ENCODE measurements at places on chromosomes 6 and 20.

DNA sequence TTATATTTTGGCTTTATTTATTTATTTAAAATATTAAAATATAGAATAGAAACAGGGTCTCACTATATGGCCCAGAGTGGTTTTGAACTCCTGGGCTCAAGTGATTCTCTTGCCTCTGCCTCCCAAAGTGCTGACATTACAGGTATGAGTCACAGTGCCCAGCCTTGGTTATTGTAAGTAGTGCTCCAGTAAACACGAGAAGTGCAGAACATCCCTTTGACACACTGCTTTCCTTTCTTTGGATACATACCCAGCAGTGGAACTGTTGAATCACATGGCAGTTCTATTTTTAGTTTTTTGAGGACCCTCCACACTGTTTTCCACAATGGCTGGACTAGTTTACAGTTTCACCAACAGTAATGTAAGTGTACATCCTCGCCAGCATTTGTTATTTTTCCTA is 203.9 kb downstream of the PHF3 start:
- DNase-seq: no peak

GRCh38 chr20:39289831-39290230 is 327.7 kb downstream of the DHX35 start:
- DNase-seq: no peak

GRCh38 chr20:14710951-14711350 is 373.5 kb upstream of the FLRT3 start:
- DNase-seq: no peak

DNA sequence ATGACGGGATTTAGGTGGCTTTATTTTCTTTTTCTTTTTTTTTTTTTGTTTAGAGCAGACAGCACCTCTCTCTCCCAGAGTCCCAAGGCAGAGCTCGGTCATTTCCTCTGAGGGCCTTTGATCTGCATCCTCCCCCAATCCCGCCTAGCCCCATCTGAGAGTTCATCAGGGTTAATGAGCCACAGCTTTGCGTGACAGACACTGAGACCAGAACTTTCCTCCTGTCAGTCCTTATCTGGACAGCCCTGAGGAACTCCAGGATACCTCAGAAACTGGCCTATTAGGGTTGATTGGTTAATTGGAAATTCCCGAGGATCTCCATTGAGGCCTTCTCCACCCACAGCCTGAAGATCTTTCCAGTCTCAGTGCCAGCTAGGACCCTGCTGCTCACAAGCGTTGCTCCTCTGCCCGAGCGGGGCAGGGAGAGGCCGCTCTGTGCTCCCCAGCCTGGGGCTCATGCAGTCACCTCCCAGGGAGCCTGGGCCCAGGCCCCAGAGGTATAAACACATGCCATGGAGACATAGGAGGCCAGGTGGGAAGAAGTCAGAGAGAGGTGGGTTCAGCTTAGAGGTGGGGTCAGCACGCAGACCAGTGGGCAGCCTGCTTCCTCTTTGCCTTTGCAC is 1.4 kb upstream of the LRRN4 start:
- DNase-seq: no peak

GRCh38 chr6:128112494-128112893 is 211.6 kb upstream of the THEMIS start:
- no peak for DNase-seq

- DNase-seq: no peak
Measured at GRCh38 chr20:44850272-44850671, 35.2 kb upstream of the YWHAB start.

DNA sequence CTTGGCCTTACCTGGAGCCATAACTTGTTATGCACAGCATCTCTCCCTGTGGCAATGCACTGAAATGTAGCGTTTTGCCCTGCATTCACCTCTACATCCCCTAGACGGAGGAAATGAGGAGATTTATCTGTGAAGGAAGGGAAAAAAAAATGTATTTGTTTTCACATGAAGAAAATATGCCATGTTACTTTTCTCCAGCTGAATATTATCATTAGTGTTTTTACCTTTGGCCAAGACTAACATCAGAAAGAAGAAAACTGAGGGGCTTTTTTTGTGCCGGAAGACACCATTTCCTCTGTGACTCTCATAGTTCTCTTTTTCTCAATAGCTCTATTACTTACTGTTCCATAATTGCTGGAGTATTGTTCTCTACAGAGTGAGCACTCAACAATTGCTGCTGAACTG is 280.4 kb downstream of the PTPRK start:
- DNase-seq: no peak

- DNase-seq: no peak
Measured at GRCh38 chr20:3898639-3899038, 9.5 kb downstream of the PANK2 start.

DNA sequence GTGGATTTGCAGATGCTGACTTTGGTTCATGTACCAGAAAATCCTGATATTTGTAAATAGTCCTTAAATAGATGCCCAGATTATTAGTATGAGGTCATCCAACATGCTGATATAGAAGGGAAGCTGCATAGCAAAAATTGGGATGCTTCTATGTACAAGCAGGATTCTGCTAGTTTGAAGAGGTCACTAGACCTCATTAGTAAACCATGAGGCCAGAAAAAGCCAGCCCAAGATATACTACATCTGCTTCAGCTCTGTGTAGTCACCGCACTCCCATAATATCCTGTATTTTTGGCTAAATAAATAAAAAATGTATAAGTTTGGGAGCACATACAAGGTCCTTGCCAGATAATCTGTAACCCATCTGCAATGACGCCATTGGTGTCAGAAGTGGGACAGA is 13.0 kb downstream of the PTPRT start:
- no peak for DNase-seq

GRCh38 chr6:38686270-38687042 is 16.5 kb downstream of the GLO1 start:
- no peak for DNase-seq

- DNase-seq: no peak
Measured at GRCh38 chr20:46304361-46304760, 3.9 kb downstream of the CDH22 start.

GRCh38 chr20:47102629-47103028 is 208.0 kb downstream of the EYA2 start:
- no peak for DNase-seq

DNA sequence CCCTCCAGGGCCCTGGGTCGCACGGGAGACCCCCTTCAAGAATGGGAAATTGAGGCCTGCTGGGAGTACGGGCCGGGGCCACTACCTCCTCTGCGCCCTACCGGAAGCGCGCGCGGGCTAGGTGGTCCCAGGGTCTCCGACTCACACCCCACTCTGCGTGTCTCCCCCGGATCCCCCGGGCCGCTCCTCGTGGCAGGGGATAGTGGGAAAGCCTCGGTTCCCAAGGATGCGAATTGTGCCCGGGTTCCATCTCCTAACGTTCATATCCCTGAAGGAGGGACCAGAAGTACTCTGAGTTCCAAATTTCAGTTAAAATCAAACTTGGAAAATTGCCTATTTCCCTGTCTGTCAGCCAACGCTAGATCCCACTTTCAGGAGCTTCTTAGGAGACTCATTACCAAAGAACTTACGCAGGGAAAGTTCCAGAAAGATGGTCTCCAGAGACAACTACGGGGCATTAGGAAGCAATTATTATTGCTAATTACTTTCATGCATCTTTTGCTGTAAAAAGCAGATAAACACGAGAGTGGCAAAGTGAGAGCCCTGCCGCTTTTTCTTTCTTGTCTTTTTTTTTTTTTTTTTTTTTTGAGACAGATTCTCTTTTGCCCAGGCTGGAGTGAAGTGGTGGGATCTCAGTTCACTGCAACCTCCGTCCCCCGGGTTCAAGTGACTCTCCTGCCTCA is 858 bp downstream of the FAM83D start:
- no peak for DNase-seq

GRCh38 chr6:137016356-137016755 is 28.4 kb downstream of the IL20RA start:
- DNase-seq: no peak

- DNase-seq: no peak
Measured at GRCh38 chr6:82783587-82784236, 281.9 kb downstream of the UBE3D start.

- no peak for DNase-seq
Measured at GRCh38 chr6:115891111-115891669, 169.5 kb downstream of the FRK start.

DNA sequence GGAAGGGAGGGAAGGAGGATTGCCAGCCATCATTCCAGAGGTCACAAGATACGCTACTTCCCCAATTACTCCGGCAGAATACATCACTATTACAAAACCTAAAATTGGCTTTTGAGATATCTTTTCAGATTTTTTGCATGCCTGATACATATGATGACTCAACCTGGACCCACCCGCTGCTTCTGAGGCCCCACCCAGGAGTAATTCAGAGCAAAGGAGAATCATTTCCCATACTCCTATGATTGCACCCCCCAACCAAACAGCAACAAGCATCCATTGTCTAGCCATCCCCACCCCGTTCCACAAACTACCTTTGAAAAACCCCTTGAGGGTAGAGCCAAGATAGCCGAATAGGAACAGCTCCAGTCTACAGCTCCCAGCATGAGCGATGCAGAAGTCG is 163.5 kb upstream of the GJE1 start:
- no peak for DNase-seq

DNA sequence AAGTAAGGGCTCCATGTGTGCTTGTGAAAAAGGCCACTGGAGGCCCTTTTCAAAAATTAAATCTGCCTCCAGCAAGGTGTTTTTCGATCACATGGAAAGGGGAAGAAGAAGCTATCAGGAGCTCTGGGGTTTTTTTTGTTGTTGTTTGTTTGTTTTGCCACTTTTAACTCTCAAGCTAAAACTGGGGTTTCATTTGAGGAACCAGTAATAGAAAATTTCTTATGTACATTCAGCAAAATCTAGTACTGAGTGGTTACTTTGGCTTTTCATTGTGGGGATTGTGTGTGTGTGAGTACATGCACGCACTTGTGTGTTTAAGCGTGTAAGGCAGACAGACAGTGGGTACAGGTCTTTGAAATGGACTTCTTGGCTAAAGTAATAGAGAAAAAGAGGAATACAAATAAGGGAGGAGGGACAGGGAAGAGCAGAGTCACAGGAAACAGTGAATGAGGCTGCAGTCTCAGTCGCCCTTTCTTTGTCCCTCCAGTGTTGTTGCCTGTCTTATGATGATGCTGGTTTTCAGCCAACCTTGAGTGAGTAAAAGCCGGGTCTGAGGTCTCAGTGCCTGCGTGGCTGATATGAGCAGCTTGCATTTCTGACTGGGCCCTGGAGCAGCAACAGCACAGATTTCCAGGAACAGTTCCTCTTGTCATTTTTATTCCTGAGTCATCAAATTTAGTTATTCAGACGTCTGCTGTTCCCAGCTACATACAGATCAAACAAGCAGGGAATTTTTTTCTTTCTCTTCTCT is 26.2 kb downstream of the SLC16A10 start:
- no peak for DNase-seq

- DNase-seq: no peak
Measured at GRCh38 chr6:157647261-157647915, 175.7 kb upstream of the SNX9 start.

- DNase-seq: no peak
Measured at GRCh38 chr6:158464483-158464882, 95.4 kb upstream of the TMEM181 start.

DNA sequence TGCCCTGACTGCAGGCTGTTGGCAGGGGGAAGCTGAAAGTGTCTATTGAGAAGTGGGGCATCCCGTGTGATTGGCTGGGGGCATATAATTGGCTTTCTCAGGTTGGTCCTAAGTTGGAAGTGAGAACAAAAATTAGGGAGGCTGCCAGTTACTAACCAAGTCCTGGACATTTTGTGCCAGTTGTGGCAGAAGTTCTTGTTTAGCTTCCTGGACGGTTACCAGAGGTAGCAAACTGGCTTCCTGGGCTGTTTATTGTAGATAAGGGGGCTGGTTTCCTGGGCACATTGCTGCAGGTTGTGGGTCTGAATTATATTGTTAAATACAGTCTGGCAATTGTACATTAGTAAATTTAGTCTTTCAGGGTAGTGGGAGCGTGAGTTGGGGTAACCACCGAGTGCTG is 50.6 kb upstream of the SLC2A12 start:
- DNase-seq: no peak

DNA sequence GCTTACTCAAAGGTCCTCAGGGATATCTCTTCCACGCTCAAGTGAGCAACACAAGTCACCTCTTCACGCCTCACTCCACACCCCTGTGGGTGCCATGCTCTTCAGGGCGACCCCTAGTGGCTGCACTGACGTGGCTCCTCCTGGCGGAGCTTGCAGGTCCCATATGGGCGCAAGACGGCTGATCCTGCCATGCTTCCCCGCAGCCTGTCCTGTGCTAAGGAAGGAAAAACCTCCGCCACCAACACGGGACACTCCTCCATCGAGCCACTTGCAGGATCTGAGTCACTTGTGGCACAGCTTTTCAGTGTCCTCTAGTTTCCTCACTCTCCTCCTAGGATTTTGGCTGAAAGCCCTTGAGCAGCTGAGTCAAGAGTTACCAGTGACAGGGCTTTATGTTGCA is 90.7 kb downstream of the KHDC1L start:
- DNase-seq: no peak

- no peak for DNase-seq
Measured at GRCh38 chr6:7681449-7681848, 44.5 kb upstream of the BMP6 start.

DNA sequence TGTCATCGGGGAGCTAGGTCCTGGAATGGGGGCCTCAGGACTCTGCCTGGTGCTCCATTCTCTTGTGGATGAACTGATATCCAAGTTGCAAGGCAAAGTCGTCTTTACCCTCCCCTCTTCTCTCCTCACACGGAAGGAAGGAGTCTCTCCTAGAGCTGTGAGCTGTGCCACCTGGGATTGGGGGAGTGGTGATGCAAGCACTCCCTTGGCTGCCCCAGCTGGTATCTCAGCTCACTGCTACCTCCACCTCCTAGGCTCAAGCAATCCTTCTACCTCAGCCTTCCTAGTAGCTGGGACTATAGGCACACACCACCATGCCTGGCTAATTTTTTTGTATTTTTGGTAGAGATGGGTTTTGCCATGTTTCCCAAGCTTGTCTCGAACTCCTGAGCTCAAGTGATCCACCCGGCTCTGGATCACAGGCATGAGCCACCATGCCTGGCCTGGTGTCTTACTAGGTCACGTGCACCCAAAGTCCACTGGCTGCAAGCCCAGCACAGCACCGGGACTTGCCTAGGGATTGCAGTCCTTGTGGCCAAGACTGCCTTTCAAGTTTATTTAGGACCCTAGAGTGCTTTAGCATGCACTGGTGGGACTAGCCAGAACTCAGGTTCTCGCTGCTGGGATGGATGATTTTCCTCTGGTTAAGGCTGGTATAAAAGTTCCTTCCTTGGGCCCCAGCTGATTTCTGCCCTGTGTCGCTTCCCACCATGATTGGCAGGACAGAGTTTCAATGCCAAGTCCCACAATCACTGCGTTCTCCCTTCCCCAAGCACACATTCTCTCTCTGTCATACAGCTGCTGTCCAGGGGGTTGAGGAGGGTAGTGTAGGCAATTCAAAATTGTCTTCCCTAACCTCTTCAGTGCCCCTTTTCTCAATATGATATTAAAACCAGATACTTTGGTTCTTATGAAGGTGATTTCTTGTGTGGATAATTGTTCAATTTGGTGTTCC is 33.5 kb downstream of the SMAP1 start:
- no peak for DNase-seq

DNA sequence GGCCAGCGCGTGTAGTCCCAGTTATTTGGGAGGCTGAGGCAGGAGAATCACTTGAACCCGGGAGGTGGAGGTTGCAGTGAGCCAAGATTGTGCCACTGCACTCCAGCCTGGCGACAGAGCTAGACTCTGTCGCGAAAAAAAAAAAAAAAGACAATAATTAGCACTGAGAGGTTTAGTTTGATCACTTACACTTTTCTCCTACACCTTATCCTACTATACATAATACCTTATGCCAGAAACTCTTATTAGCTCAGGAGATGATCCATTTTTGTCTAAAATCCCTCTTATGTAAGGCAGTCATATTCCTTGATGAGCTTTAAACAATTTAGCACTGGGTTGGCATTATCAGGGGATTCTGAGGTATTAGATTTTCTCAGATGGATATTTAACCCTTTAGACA is 3.6 kb upstream of the MTFR2 start:
- no peak for DNase-seq

- DNase-seq: no peak
Measured at GRCh38 chr6:25023781-25024180, 88.0 kb upstream of the RIPOR2 start.
